ENCODE measurements at places on chromosomes 13 and 19.

GRCh38 chr19:4598712-4599111 is 39.2 kb upstream of the SEMA6B start:
- DNase-seq = no peak

- no peak for DNase-seq
Measured at GRCh38 chr19:32407004-32407992, 1.7 kb downstream of the DPY19L3 start.

GRCh38 chr13:103795892-103796478 is 729.8 kb upstream of the SLC10A2 start:
- DNase-seq = no peak

DNA sequence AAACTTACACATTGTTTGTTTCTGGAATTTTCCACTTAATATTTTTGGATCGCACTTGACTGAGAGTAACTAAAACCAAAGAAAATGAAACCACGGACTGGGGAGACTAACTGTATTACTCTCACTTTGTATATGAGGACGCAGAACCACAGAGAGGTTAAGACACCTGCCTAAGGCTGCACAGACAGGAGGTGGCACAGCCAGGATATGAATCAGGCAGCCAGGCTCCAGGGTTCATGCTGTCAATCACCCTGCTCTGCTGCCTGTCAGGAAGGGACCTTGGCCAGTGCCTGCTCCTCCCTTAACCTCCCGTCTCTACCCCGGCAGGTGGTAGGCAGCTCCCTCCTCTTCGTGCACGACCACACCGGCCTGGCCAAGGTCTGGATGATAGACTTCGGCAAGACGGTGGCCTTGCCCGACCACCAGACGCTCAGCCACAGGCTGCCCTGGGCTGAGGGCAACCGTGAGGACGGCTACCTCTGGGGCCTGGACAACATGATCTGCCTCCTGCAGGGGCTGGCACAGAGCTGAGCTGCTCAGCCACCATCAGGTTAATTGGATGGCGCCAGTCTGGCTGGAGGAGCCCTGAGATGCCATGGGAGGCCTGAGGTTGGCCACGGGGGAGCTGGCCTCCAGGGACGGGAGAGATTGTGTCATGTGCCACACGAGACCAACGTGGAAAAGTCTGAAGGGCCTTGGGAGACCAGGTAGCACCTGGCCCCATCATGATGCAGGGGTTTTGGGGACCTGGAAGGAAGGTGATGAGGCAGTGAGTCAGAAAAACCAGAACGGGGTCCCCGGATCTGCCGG is 11.0 kb downstream of the ACTMAP start:
- no peak for DNase-seq

DNA sequence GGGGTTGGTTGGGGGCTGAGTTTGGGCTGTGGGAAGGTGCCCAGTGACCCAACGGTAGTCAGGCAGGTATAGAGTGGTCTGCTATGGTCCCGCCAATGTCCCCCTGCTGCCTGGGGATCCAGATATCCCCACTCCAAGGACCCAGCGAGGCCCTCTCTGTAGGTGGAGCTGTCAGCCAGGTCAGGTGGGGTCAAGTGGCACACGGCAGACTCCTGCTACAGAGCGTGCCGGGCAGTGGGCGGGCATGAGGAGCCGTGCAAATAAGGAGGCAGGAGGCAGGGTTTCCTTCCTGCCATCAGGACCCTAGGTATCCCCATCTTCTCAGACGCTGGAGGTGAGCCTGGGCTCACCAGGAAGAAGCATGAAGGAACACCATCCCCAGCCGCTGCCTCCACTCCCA is 14.9 kb downstream of the EVI5L start:
- DNase-seq = no peak

DNA sequence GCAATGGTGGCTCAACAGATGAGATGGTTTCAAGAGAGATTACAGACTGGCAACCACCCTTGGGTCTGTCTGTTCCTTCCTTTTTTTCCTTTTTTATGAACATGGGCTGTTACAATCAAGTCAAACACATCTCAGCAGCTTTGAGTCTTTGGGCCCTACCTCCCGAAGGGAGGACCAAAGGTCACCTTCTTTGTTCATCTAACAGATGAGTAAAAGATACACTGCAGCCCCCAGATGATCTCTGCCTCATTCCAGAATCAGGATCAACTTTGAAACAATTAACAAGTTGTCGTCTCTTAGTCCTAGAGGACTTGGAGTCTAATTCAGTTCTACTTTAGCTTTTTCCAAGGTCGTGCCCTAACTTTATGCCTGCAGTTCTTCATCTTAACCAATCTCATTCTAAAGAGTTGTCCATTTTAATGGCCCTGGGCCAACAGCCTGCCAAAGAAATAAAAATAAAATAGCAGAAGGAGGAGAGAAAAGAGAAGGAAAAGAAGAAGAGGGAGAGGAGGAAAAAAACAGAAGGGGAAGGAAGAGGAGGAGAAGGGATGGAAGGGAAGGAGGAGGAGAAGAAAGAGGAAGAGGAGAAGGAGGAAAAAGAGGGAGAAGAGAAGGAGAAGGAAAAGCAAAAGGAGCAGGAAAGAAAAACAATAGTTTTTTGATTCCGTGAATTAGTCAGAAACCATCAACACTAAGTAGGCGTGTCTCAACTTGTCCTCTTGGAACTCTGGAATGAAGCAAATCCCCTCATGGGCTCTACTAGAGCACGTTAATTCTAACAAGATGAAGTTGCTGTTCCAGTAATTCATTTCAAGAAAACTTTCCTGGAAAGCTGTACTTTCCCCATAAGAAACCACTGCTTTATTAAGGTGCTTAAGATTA is 281.2 kb downstream of the FOXO1 start:
- DNase-seq = no peak

DNA sequence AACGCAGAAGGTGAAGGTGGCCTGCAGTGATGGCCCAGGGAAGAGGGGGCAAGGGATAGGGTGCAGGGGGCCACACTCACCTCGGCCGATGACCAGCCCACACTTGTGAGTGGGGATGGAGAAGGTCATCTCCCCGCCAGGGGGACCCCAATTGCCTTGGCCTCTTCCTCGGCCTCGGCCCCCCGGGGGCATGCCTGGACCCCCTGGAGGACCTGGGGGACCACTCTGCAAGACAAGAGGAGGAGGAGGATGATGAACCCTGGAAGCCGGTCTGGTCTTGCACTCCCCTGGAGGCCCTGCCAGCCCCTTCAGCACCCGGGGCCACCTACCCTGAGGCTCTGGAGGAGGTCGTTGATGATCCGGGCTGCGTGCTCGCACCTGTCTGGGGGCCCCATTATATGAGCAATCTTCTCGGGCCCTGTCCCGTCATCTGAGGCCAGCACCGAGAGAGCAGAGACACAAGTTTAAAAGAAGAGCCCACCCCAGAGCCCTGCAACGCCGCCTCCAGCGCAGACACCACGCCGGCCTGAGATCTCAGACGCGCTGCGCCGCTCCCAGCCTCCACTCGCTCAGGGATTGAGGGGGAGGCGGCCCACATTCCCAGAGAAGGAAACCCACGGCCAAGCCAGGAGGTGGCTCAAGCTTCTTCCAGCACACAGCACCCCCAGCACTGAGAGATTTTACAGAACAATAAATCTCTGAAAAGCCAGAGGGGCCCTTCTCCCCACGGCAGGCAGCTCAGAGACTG is 7.8 kb downstream of the KHSRP start:
- DNase-seq = no peak

- DNase-seq = no peak
Measured at GRCh38 chr13:28012896-28013295, 24.4 kb upstream of the URAD start.
